ENCODE measurements at places on chromosomes 1 and 21. TPM values are rescaled to one million over a fixed set of nuclear protein-coding genes. Genes with fewer than 3 reads are reported as not detected.

Gene UTS2
- not detected for total RNA-seq

Gene TRIM67
- total RNA-seq = 0.03 TPM

Gene OR6N1
- not detected for total RNA-seq

Gene POGZ
- 19.1 TPM for total RNA-seq

Gene RIPPLY3
- not detected for total RNA-seq

Gene OSBPL9
- total RNA-seq = 37.0 TPM

Gene DIPK1A
- 0.97 TPM for total RNA-seq

Gene NGF
- not detected for total RNA-seq

Gene CDK11B
- total RNA-seq = 24.1 TPM

Gene ADAMTSL4
- not detected for total RNA-seq
